ENCODE measurements at places on chromosomes 6 and 20.

DNA sequence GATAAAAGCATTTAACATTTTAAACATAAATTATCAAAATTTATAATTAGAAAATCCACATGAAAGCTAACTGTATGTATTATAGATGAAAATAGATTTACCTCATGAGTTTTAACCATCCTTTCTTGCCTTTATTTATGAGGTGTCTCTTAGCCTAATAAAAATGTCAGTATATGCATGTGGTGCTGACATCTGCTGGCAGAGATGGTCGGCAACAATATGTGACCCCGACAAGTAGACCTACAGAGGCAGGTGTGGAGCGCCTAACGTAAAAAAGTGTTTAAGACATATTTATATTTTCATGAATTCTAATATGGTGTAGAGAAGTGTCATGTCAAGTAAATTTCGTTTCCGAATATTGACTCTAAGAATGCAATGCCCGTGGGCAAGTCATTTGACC, 149.0 kb upstream of the FUT9 start:
- no peak for DNase-seq

DNA sequence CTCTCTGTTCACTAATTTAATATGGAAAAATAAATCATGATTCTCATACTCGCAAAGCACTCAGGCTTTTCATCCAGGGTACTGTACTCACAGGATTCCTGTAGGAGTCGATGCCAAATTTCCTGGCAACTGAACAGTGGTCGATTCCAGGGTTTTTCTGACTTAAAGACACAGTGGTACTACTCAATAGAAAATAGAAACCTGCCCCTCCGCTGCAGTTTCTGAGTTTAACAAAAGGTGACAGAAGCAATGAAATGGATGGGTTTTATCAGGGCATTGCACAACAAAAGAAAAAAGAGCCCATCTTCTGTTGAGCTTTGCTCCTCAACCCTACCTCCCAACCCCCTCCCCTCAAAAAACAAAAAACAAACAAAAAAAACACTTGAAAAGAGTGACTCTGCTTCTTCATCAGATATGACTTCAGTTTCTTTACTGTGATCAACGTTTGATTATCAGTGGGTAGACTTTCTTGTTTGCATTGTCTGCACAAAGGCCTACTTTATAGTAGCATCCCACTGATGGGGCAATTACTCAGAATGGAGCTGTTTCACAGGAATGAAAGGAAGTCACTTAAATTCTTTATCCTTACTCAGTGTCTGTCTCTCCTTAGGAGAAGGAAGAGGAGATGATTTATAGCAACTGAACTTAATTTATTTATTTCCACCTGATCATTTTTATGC, 96.2 kb upstream of the FOXO3 start:
- no peak for DNase-seq

- no peak for DNase-seq
Measured at GRCh38 chr6:43940393-43941087, 170.5 kb downstream of the VEGFA start.

GRCh38 chr20:41499961-41500725, 118.0 kb downstream of the CHD6 start:
- no peak for DNase-seq

- DNase-seq, result no peak
Measured at GRCh38 chr20:38290829-38291814, 12.8 kb upstream of the BPI start.

DNA sequence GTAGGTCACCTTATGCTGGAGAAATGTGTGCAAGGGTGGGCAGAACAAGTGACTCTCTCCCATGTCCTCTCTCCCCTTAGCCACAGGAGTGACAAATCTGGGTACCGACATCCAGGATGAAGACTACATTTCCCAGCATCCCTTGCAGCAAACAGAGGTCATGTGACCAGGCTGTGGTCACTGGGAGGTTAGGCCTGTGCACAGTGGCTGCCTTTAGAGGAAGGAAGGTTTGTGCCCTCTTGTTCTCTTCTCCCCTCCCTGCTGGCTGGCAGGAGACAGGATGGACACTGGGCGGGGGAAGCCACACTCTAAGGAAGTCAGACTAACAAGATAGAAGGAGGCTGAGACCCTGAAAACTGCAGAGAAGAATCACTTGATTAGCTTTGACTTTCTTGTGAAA, 360.2 kb downstream of the PREX1 start:
- DNase-seq, result no peak
